ENCODE measurements at places on chromosomes 2 and 18. TPM values are rescaled to one million over a fixed set of nuclear protein-coding genes. Genes with fewer than 3 reads are reported as not detected.

- no peak for DNase-seq
These were observed 220.8 kb downstream of the GULP1 start for GRCh38 chr2:188512456-188512855.

The ARHGEF4 gene
- total RNA-seq: 3.5 TPM

The TDRD15 gene
- not detected for total RNA-seq

- DNase-seq: no peak
These were observed 21.1 kb downstream of the MBP start for GRCh38 chr18:77111449-77111848.

GRCh38 chr2:25337276-25337675 lies 4.4 kb downstream of the DNMT3A start:
- no peak for DNase-seq

DNA sequence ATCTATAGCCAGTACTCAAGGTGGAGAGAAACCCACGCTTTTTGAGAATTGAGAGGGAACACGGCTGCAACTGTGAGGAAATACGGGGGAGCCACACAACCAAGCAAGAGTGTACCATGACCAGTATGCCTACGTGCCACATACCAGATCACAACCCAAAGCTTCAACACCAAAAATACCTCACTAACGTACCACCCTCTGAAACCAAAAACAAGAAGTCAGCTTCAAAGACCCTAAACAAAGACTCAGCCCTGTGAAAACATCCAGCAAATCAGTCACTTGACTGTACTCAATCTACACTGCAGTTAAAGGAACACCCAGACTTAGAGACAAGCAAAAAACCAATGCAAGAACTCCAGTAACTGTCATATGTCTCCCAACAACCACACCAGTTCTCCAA lies 17.0 kb downstream of the RNU4ATAC start:
- DNase-seq: no peak

The LRRTM1 gene
- not detected for total RNA-seq

All from T-cell (primary cell).